NCI-H2029 (cell line): ENCODE measurements at places on chromosomes 1 and 21.

GRCh38 chr21:34613679-34614627 is 960 bp downstream of the RCAN1 start:
- DNase-seq, result no peak

- no peak for DNase-seq
Measured at GRCh38 chr1:175179837-175180590, 12.6 kb downstream of the KIAA0040 start.

DNA sequence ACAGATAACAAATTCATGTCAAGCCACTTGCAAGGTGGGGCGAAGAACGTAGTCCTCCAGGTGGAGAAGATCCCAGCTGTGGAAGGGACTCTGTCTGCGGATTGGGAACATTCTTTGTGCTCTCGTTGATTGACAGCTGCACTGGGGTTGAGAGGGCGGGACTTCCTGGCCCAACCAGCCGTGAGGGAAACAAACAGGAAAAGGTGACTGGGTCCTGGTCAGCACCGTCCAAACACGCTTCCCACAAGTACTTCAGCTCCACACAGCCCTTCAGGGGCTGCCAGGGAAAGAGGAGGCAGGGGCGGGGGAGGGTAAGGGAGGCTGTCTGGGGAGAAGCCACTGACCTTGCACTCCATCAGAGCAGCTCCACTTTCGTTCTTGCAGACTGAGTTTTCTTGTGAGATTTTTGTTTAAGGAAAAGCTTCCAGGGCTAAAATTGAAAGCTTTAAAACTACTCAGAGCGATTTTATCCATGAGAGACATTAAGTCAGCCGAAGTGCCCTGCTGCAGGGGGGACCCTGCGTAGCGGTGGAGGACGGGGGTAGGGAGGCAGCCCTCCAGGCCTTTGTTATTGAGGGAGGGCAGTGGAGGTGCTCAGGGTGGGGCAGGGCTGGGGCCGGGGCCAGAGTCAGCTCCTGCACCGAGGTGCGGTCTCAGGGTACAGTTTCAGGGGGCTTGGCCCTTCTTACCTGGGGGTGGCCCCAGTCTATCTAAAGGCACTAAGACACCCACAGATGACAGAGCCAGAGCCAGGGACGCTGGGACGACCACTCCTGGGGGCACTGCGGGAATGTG is 21.6 kb upstream of the STUM start:
- peak; percentile 38 for DNase-seq

DNA sequence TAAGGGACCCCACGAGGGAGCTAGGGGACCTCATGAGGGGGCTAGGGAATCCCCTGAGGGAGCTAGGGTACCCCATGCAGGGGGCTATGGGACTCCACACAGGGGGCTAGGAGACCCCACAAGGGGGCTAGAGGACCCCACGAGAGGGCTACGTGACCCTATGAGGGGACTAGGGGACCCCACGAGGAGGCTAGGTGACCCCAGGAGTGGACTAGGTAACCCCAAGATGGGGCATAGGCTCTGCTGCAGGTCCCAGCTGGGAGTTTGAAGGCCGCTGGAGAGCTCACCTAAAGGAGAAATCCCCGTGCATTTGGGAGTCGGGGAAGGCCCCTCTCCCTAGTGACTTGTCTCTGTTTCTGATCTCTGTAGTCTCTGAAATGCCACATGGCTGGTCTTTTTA is 50.0 kb upstream of the DMRTB1 start:
- DNase-seq, result no peak

- no peak for DNase-seq
Measured at GRCh38 chr1:30287976-30288375, 435.4 kb downstream of the MATN1 start.

DNA sequence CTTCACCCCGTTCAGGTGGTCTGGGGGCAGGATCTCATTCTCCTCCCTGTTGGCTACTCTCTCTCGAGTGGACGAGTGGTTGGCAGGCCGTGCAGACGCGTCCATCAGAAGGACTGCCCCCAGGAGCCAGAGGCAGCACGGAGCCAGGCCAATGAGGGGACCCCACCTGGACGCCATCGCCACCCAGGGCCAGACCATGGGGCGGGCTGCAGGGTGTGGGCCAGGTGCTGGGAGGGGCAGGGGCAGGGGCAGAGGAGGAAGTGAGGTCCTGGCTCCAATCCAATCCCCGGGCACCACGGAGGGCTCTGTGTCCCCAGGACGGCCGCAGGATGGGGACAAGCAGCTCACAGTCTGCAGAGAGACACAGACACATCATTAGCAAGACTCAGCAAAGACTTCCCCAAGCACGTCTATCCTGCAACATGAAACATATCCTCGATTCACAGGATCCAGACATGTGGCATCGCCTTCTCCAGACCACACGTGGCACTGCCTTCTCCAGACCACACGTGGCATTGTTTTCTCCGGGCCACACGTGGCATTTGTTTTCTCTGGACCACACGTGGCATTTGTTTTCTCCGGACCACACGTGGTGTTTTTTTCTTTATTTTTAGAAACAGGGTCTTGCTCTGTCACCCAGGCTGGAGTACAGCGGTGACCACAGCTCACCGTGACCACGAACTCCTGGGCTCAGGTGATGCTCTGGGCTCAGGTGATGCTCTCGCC is 3.0 kb downstream of the SDF4 start:
- no peak for DNase-seq

- no peak for DNase-seq
Measured at GRCh38 chr1:113659556-113659955, 99.7 kb downstream of the PHTF1 start.

DNA sequence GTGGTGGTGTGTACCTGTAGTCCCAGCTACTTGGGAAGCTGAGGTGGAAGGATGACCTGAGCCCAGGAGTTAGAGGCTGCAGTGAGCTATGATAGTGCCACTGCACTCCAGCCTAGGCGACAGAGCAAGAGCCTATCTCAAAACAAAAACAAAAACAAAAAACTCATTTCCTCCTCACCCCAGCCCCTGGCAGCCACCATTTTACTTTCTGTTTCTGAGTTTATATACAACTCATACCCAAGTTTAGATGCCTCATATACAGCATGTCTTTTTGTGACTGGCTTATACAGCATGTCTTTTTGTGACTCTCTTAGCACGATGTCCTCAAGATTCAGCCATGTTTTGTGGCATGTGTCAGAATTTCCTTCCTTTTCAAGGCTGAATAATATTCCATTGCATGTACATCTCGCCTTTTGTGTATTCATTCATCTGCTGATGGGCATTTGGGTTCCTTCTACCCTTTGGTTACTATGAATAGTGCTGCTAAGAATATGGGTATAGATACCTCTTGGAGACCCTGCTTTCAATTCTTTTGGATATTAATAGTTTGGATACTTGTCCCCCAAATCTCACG is 14.7 kb downstream of the COA7 start:
- no peak for DNase-seq

- DNase-seq, result no peak
Measured at GRCh38 chr1:232650845-232651244, 20.9 kb upstream of the SIPA1L2 start.

DNA sequence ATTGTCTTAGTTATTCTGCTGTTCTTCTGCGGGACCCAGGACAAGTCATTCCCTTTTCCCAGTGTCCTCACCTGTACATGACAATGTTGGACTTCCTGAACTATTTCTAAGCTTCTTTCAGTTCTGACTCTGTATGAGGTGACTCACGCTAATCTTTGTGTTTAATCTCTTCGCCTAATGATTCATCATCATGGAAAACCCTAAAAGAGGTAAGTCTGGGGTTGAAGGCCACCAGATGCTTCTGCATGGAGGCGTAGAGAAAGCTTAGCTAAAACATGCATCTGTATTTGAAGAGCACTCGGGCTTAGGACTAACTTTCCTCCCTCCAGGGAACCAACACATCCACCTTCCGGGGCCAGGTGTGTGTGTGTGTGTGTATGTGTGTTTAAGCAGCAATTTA is 7.4 kb downstream of the SPRR5 start:
- DNase-seq, result no peak

DNA sequence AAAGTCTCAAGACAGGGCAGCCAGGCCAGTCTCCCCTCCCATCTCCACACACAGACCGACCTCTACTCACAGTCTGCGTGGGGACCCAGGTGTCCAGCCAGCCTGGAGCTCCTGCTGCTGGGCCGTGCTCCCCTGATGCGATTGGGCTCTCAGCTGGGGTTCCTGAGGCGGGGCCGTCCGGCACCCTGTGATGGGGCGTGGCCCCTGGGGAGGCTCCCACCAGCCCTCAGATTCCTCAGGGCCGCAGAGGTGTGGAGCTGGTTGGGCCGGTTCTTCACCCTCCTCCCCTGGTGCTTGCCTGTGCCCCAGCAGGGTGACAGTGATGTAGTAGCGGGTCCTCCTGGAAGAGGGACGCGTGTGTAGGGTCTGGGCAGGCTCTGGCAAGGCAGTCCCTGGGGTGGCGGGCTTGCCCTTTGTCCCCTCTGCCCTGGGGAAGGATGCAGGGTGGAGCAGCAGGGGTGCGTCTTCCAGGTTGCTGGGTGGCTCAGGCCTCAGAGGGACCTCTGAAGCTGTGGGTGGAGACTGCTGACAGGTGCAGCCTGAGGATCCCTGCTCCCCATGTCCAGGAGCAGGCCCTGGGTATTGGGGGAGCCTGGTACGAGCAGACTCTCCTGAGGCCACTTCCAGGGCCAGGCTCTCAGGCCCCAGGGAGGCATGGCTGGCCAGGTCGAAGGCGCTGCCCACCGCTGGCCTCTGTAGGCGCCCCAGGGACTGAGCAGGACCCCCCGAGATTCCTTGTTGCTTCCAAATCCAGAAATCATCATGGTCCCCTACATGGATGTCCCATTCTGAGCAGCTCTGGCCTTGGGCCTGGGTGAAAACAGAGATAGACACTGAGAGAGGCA is at the start of gene CRYBG2:
Gene CRYBG2 (minus strand): TSS at position 155 of the 845 bp plus-strand sequence. CDS start 7,473 bp downstream, outside the sequence.
- no peak for DNase-seq

- no peak for DNase-seq
Measured at GRCh38 chr1:180924939-180925338, 12.2 kb downstream of the KIAA1614 start.

- DNase-seq, result peak; percentile 37
Measured at GRCh38 chr1:219621047-219621786, 8.3 kb upstream of the ZC3H11B start.

- no peak for DNase-seq
Measured at GRCh38 chr1:43293896-43294760, 6.7 kb upstream of the TIE1 start.

GRCh38 chr1:114063544-114063943 is 84.3 kb downstream of the OLFML3 start:
- no peak for DNase-seq

DNA sequence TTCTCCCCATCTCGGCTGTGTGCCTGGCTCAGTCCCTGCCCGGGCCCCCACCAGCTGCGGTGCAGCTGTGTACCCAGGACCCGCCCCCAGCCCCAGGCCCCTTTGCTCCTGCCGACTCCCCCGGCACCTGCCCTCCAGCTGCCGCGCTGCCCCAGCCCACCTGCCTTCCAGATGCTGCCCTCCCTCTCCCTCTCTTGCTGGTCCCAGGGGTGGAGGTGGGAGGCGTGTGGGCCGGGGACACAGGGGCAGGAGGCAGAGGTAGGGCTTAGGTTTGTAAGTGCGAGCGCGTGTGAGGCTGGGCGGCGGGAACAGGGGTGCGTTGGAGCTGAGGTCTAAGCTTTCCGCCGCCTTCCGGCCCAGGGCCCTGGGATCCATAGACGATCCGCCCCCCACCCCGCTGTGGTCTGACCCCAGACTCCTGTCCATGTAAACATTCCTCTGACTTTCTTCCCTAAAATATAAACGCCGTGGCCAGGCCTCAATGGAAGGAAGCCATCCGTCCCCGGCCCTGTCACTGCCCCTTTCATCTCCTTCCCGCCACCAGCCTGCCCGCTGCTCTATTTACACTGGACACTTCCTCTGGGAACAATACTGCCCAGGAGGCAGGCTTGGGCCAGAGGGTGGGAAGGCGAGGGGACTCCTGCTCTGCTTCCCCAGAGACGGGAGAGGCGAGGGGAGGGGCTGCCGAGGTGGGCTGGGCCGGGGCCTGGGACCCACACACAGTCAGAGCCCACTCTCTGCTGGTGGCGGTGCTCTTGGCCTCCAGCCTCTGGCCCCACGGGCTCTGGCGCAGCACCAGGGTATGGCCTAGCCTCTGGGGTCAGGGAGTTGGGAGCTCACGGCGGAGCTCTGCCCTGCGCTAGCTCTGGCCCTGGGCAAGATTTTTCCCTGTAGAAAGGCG is 128.3 kb downstream of the CASZ1 start:
- DNase-seq, result no peak

DNA sequence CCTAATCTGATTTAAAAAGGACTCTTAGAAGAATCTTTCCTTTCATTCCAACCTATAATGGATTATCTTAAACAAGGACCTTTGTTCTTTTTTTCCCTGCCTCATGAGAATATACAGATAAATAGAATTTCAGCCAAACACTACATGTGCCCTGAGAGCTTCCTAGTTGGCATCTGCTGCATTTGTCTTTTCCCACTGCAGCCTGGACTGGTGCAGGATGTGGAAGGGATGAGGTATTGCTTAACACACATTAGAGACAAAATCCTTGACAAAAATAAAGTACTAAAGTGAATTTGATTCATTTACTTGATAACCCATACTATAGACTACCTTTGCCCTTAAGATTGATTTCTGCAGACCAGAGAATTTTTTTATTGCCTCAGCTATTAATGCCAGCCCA is 59.5 kb downstream of the PALMD start:
- DNase-seq, result no peak

GRCh38 chr1:50371749-50372148 is 51.5 kb downstream of the DMRTA2 start:
- no peak for DNase-seq

DNA sequence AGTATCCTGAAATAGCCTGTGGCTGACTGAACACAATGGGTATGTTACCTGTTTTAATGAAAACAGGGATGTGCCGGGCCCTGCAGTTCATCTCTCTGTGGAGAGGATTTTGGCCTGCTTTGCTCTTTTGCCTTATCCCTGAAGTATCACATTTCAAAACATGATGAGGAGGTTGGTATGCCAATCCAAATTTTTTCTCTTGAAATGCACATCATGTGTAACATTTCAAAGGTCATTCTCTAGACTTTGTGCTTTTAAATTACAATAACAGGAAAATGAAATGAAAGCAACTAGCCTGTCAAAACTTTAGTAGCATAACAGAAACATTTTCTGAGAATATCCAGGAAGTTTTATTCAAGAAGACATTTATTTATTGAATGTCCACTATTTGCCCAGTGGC is 118.9 kb downstream of the SLC44A5 start:
- DNase-seq, result no peak

- peak; percentile 91 for DNase-seq
Measured at GRCh38 chr1:56074007-56074651, 505.2 kb downstream of the PLPP3 start.

- DNase-seq, result no peak
Measured at GRCh38 chr1:202135221-202135721, 9.3 kb downstream of the ARL8A start.

GRCh38 chr1:237042526-237042891 is 525 bp downstream of the RYR2 start:
- no peak for DNase-seq
